ENCODE measurements at places on chromosomes 3 and 15.

DNA sequence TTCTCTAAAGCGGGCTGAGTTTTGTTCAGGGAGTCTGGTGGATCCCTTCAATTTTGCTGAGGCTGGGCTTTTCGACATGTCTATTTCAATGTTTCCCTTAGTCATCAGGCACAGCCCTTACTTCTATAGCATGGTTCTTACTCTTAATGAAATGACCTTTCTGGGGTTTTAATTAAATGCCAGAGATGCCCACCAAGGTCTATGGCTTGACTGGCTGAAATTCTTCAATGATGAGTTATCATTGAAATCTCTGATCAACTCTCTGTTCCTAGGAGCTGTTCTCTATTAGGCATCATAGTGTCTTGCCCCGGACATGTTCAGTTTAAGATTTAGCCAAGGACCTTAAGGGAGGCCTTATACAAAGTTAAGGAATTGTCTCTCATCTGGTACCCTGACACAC is 33.4 kb upstream of the KBTBD12 start:
- no peak for DNase-seq

DNA sequence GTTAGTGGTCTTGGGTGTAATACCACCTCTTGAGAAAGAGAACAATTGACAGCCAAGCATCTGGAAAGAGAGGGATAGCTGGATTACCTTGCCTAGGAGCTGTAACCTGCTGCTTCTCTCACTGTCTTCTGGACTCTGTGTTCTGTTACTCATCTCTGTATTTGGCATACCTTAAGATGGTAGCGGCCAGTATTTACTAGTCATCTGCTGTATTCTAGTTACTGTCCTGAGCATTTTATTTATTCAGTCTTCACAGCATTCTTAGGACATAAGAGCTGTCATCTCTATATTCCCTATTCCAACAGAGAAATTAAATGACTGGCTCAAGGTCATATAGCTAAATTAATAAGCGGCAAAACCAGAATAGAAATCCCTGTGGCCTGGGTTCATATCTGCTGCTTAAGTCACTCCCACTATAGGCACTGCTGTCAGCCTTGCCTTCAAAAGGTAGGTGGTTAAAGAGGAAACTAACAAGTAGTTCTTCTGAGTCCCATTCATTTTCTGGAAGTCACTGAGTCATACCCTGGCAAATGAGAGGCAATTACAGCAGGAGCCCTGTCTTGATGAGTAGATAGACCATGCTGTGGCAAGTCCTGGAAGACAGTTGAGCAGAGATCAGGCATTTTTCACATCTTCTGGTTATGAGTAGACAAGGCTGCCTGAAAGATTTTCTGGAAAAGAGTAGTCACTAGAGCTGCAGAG is 68.2 kb downstream of the RAB7A start:
- DNase-seq, result no peak

- no peak for DNase-seq
Measured at GRCh38 chr15:91263632-91264531, 163.8 kb downstream of the SV2B start.

DNA sequence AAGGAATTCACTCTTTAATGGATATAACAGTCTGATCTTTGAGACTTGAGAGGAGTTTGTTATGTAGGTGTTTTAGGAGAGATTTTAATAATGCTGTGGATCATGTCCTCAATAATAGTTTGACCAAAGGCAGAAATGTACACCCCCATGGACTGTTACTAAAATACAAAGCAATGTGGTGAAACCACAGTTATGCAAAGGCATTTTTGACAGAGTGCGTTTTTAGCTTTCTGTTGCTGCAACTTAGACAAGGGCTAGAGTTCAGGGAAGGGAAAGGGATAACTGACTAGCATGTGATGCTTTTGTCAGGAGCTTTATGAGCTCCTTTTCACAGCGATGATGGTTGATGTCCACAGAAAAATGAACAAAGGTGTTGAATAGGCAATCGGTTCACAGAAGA is 3.6 kb upstream of the STARD5 start:
- DNase-seq, result no peak

GRCh38 chr3:160402221-160403027 is 3.0 kb downstream of the SMC4 start:
- DNase-seq, result no peak

DNA sequence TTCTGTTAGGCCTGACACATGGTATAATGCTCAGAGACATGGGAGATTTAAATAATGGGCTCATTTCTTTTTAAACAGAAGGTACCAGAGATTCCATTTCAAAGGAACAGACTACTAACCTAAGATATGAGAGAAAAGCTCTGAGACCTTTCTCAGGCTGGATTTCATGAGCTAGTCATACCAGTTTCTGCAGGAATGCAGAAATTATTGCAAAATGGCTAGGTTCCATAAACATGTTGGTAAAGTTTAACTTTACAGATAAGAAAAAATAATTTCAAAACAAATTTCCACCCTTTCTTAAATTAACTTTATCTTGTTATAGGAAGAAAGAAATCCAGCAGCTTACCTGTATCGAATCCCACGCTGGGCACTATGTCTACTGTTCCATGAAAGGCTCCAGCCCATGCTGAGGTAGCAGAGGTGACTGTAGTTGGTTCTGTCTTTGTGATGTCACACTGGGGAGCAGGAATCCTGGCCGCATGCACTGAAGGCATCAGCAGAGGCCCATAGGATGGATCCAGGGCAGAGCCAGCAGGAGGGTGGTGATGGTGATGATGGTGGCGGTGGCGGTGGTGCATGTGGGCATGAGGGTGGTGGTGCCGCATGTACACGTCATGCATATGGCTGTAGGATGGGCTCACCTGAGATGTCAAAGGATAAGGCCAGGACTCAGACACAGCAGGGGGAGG is 22.6 kb downstream of the VGLL3 start:
- DNase-seq, result no peak

GRCh38 chr15:98604983-98605382 is 43.4 kb upstream of the IGF1R start:
- no peak for DNase-seq

GRCh38 chr3:73855813-73856212 is 231.1 kb upstream of the PDZRN3 start:
- no peak for DNase-seq

DNA sequence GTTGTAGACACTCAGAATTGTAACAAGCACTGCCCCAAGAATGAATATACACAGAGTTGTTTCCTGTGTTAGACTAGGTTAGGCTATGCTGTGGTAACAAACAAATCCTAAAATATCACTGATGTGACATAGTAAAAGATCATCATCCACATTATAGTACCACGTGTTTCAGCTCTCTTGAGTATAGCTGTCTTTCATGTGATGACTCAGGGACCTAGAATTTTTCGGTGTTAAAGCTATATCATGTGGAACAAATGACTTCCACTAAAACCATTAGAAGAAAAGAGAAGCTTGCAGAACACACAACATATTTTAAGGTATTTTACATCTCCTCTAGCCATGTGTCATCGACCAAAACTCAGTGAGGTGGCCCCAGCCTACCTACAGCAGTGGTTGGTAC is 307.9 kb upstream of the RBMS3 start:
- DNase-seq, result no peak

GRCh38 chr3:152430223-152431002 is 161.7 kb downstream of the MBNL1 start:
- no peak for DNase-seq

DNA sequence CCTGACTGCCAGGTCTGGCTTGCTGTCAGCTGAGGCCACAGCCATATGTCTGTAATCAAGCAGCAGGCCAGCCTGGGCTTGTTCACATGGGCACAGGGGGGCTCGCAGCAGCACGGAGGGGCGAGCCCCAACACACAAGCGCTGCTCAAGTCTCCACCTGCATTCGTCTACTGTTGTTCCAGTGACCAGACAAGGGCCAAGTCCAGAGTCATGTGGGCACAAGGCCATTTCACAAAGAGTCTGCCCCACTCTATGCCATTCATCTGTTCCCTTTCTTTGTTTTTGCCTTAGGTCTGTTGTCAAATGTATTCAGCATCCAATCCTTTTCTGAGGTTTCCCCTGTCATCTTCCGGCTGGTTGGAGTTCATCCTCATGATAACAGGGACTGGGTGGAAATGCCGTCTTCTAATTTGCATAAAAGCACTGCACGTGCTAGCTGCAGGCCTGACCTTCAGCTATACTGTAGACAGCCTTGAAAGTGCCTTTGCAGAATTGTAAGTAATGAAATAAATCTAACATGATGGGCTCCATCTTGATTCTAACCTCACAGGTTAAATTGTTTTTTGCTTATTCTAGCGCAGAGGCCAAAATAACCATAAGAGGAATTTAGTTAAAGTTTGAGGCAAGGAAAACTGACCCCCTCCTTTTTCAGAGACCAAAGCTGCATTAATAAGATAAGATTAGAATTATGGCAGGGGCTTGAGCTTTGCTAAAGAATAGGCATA is 28.6 kb upstream of the KBTBD12 start:
- no peak for DNase-seq

GRCh38 chr3:23921052-23921511 is 4.2 kb downstream of the RPL15 start:
- DNase-seq, result no peak

DNA sequence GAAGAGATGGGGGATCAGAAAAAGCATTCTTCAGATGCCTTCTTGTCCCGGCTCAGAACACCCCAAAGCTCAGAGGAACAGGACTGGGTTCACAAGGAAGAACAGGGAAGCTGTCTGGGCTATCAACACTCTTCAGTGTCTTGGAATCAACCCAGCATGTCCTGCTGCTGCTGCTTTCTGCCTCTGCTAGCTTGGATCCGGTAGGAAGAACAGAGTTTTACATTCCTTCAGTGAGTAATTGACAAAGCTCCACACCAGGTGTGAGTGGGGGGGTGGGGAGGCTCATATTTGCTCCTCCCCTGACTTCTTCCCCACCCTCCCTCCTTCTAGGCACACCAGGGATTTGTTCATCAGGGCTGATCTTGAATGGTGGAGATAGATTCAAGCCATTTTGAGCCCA is 13.1 kb upstream of the ETV5 start:
- no peak for DNase-seq

GRCh38 chr3:60912876-60913275 is 338.4 kb downstream of the FHIT start:
- DNase-seq, result no peak

- DNase-seq, result no peak
Measured at GRCh38 chr3:44104668-44105321, 136.9 kb upstream of the TOPAZ1 start.

DNA sequence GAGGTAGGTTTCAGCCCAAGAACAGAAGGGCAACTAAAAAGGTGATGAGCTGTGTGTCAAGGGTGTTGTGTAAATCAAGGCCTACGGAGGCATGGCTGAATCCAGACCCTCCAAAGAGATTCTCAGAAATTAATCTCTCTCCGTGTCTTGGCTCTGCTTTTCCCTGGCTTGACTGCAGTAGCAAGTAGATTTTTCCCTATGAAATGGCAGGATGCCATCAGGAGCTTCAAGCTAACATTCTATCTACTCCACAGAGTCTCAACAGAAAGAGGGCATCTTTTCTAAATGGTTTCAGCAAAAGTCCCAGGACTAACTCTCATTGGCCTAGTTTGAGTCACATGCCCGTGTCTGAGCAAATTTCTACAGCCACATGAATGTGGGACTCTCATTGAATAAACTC is 58.3 kb downstream of the LSM3 start:
- no peak for DNase-seq

- DNase-seq, result no peak
Measured at GRCh38 chr15:99187936-99188335, 61.4 kb downstream of the TTC23 start.

DNA sequence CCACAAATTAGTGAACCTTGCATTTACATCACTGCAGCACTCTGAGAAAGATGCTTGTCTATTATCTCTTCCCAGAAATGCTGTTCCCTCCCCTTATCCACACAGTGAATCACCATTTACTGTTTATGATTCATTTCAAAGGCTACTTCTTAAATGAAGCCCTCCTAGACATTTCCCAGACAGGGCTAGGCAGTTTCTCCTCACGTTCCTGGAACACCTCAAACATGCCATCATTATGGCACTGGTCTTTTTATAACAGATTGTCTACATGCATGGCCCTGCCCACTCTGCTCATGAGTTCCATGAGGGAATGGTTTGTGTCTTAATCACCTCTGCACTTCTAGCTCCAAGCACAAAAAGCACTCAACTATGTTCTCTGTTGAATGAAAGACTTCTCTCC is 32.2 kb upstream of the TM2D3 start:
- DNase-seq, result no peak

DNA sequence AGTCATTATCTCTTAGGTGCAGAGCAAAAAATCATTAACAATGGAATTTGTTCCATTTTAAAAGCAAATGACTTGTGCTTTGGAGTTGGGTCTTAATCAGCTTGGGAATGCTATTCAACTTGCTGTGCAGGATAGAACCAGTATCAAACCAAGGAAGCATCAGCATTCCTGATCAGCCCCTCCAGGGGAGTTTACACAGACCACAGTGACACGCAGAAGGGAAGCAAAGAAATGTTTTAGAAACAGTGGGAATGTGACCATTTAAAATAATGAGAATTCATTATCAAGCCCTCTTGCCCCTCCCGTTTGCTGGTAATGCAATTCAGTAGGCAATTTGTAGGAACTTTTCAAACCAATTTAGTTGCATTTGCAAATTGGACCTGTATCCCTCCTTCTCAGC is 155.1 kb downstream of the LRTM1 start:
- DNase-seq, result no peak

GRCh38 chr3:97763586-97764406 is 762 bp upstream of the ARL6 start:
- no peak for DNase-seq

GRCh38 chr3:61680617-61681016 is 119.2 kb downstream of the PTPRG start:
- no peak for DNase-seq

DNA sequence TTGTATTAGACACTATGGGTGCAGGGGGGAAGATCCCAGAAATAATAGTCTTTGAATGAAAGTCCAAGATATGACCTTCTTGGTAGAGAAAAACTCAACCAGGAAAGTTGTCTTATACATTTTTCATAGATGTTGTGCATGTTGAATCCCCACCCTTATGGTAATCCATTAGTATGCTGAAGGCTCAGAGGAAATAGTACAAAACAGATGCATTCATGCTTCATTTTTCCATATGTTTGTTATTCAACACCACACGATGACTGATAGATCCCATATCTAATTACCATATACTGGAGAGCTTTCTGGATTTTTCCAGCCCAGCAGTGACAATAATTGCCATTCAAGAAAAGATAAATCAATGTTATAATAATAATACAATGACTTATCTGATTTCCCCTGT is 487.4 kb downstream of the FGF12 start:
- DNase-seq, result no peak

DNA sequence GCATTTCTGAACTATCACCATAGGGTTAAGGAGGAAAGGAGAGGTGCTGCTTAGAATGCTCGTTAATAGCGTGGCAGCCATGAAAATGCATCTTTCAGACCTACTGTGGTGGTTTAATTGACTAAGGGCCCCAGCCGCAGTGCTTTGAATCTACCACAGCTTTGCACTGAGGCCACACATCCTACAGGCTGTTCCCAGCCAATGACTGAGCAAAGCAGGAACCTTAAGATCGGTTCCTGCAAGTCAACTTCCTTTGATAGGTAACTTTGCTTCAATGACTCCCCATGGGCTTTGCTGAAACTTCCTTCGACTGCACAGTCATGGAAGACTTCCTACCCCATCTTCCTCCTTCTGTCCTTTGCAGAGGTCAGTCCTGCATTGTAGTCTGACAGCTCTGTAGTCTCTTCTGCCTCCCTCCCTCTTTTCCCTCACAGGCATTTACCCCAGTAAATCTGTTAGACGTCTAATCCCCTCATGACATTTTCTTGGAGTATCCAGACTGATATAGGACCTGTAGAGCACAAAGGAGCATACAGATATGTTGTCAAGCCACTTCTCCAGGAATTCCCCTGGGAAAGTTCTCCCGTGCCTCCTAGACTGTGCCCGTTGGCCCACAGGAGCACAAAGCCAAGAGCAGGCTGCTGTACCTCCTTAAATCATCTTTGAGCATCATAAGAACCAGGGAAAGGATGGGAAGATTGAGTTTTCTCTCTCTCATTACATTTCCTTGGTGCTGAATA is 2.6 kb upstream of the BCL2A1 start:
- no peak for DNase-seq
